ENCODE measurements at places on chromosomes 7 and 10.
A peak's percentile ranks its signal among the peaks of the same experiment; 100 is the strongest.

DNA sequence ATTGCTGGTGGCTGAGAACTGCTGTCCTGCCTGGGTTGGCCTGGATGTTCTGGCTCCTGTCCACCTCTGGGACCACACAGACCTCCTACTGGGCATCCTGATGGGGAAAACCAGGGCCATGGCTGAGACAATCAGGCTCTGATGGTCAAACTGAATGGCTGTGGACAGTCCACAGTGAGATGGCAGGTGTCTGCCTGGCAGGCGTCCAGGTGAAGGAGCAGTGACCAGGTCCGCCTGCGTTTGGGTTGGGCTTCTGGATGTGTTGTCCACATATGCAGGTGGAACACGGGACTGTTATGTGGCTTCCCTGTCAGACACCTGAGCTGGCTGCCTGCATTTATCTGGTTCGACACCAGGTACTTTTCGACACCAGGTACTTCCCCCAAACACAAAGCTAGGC is 241.7 kb downstream of the BUB3 start:
- no peak for DNase-seq

GRCh38 chr10:119409906-119410305 is 132.6 kb downstream of the RGS10 start:
- DNase-seq: no peak

DNA sequence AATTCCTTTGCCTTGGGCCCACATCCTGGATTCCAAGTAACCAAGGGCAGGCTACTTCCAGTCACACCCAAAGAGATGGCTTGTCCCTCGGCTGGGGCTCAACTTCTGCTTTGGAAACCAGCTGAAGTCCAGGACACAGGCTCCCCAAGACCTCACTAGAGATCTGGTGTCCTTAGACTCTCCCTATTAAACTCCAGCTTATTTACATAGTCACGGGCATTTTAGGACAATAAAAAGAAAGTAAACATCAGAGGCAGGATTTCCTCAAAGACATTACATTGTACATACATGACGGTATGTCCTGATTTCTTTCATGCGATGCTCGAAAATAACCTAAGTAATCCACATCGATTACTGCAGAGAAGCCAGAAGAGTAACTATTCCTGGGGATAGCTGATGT is 461.5 kb upstream of the C7orf33 start:
- DNase-seq: no peak

- DNase-seq: peak; percentile 98
These were observed 13.2 kb downstream of the HDAC9 start for GRCh38 chr7:18508443-18509427.

- no peak for DNase-seq
These were observed 68.2 kb downstream of the ELAPOR2 start for GRCh38 chr7:86991093-86991769.

- DNase-seq: no peak
These were observed 8.3 kb downstream of the AEBP1 start for GRCh38 chr7:44112231-44112996.

DNA sequence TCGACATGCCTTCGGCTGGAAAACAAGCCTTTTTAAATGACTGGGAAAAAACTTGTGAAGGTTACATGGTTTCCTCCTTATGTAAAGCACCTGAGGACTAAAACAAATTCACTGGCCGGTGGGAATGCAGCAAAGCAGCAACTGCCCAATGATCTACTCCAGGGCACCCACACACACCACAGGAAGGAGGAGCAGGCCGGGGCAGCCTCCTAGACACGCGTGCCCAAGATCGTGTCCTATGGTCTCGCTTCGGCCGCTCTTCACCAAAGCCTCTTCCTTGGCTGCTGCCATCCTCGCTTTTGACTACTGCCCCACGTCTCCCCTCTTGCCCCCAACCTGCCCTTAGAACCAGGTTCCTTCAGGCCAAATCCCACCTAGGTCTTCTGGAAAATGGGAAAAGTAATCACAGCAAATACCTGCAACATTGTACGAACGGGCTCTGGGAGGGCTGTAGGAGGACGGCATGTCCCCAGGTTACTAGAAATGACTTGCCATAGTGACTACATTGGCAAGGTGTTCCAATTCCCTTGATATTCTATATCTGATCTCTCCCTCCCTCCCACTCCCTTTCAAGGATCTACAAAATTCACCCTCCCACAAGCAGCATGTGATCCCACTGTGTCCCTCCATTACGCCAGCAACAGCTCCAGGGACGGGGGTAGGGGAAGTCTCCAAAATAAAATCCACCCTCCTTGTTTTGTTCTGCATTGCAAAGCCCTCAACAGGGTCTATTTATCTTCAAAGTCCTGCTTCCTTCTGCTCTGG is 84.9 kb downstream of the RNF216 start:
- DNase-seq: peak; percentile 61

DNA sequence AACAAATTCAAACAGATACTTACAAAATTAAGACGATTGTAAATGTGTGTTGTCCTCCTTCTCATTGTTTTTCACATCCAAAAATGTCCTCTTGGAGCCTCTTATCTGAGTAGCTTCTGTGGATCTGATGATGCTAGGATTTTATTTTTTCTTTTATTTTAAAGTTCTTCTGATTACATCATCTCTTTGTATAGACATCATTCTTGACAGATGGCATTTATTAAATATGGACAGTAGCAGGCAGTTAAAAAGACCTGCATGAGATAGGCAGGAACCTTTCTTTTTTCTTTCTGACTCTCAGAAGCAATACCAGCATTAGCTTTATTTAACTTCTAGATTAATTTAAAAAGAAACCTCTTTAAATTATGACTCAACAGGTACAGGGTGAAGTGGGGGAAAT is at the start of gene RPA3:
Gene RPA3 (minus strand): TSS at position 116 of the 400 bp plus-strand sequence. CDS start 78,189 bp downstream, outside the sequence.
- no peak for DNase-seq

GRCh38 chr7:96120445-96121225 is 201.3 kb downstream of the SLC25A13 start:
- DNase-seq: no peak

GRCh38 chr10:43225787-43226153 is 41.1 kb downstream of the RASGEF1A start:
- peak; percentile 25 for DNase-seq

- no peak for DNase-seq
These were observed 69.9 kb downstream of the FAM204A start for GRCh38 chr10:118272149-118272721.

GRCh38 chr10:1402016-1402770 is 335.1 kb downstream of the ADARB2 start:
- DNase-seq: no peak

GRCh38 chr7:42096681-42097561 is 140.1 kb downstream of the GLI3 start:
- DNase-seq: no peak

DNA sequence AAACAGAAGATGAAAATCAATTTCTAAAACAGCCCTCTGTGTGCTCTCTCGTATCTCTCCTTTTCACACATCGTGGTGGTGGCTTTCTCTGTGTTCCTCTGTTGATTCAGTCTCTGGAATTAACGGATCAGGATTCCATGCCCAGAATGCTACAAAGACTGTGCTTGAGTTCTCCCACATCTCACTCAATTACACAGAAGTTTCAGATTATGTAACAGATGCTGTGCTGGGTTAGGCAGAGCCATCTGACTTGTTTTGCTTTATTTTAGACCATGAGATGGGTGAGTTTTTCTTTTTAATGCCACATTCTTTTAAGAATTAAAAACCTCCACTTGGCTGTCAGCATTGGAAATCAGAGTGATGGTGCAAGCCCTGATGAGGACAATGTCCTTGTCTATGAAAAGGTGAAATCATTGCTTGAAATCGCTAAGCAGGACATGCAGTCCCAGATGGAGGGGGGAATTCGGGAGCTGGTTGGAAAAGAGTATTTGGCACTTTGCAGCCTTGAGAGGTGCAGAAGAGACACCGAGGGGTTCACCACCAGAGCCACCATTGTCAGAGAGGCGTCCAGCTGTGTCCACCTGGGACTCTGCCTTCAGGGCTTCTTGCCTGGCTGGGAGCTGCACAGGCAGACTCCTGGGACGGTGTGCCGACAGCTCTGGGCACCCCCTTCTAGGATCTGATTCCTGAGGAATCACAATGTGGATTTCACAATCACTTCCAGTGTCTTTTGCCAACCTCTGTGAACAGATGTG is 80.4 kb downstream of the EGFR start:
- no peak for DNase-seq

DNA sequence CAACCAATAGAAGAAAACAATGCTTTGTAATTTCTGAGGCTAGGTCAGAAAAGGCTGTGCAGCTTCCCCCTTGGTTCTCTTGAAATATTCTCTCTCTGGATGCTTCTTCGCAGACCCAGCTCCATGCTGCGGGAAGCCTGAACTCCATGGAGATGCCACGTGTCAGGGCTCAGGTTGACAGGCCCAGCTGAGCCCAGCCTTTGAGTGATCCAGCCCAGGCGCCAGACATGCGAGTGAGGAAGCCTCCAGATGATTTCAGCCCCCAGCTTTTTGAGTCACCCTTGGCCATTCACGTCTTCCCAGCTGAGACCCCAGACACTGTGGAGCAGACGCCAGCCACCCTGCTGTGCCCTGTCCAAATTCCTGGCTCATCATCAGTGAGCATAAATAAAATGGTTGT is 378.4 kb upstream of the NRP1 start:
- DNase-seq: no peak

- DNase-seq: no peak
These were observed 144.6 kb upstream of the AOAH start for GRCh38 chr7:36868727-36869411.

GRCh38 chr7:154902600-154903082 is 100.3 kb downstream of the PAXIP1 start:
- DNase-seq: no peak

DNA sequence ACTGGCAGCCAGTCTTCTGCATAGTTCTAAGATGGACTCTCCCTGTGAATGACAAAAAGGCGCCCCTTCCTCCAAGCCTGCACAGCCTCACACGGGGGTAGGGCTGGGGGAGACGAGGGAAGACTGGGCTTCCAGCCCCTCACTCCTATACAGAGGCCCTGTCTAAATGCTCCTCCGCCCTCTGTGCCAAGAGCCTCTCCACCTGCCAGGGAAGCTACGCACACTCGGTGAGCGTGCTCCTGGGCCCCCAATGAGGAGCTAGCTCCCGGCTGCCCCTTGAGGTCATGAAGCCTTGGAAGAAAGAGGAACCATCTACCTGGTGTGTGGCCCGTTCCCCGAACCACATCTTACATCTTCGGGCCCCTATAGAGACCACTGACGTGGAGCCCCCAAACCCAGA is 54.8 kb downstream of the CRTAC1 start:
- DNase-seq: no peak

DNA sequence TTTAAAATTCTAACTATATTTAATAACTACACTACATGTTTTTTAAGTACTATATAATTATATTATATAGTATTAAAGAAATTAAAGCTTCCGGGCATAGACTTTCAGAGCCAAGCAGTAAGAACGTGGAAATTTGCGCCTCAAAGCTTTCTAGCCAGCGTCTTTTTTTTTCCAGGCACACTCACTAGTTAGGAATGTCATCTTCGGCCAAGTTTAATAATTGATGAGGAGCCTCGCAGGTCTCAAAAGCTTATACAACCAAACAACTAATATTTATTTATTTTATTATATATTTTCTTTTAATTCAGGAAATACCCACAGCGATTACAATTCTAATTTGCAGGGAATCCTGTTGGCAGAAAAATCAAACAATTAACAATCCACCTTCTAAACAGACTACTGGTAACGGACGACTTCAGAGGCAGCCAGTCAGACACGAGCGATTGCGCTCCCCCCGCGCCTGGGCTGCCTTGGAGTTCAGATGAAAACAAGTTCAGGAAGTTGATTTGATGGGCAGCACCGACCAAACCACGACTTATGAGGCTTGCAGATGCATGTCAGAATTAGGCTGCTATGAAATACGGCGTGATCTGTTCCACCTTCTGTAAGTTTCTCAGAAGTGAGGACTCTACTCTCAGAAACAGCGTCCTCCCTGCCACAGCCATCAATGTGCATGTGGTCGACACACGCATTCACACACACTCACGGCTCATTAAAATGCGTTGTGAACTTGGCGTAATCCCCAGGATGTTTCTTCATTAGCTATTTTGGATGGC is 431.8 kb upstream of the MGMT start:
- DNase-seq: no peak

DNA sequence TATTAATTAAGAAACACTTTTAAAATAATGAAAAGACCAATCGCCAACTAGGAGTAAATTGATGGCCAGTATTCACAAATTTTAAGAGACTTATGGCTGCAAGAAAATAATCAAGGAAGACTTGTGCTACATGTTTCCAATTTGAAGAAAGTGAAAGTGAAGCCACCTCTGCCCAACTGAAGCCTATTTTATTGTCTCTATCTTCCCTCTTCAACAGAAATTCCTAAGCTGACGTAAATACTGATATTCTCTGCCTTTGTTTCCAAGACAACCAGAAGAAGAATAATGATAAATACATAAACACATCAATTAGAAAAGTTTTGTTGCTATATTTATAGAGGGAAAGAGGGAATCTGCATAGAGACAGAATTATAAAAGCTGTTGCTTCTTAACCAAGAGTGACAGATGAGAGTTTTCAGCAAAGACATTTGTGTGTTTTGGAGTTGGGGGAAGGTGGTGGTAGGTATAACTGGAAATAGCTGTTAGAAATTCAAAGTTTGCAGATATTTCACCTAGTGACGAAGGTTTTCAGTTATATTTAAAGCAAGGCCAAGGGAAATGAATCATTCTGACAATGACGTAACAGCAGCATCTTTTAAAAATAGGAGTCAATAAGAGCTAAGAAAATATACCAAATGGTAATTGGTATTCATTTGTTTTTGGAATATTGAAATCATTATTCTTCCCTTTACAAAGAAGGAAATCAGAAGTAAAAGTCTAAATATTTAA is 576.6 kb upstream of the SORCS1 start:
- no peak for DNase-seq

DNA sequence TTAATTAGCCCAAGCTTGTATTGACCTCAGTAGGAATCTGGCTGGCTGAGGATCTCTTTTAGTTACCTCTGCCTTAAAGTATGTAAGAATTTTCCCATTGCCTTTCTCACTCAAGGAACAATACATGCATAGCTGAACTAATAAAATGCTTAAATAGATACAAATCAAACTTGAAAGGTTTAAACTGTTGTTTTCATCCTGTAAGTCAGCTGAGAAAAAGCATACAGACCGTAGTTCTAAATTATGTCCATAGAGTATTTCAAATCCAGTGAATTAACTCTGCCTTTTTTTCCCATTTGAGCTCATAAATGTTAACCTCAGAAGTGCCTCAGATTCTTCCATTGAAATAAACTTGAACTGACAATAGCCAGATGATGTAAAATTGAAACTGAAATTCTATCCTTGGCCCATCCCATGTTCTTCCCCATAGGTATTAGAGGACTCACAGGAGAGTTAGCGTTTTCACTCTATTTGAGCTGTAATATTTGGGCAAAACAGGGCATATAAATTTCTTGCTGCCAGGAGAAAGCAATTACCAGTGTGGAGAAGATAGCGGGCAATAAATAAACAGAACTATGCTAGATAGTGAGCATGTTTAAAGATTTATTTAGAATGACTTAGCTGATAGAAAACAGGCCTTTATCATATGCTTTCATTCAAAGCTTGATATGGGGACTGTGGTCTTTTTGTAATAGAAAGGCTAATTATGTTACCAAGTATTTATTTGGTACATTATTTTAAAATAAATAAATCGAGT is 163.7 kb downstream of the WNT2 start:
- DNase-seq: no peak

- no peak for DNase-seq
These were observed 739.5 kb downstream of the SORCS1 start for GRCh38 chr10:106424981-106425380.
